Activated T-helper 17 cell treated with anti-CD3 and anti-CD28 coated beads, Interleukin-2, amount 50 U/mL, for 72 hours (primary cell): ENCODE measurements at places on chromosomes 1 and 21.

DNA sequence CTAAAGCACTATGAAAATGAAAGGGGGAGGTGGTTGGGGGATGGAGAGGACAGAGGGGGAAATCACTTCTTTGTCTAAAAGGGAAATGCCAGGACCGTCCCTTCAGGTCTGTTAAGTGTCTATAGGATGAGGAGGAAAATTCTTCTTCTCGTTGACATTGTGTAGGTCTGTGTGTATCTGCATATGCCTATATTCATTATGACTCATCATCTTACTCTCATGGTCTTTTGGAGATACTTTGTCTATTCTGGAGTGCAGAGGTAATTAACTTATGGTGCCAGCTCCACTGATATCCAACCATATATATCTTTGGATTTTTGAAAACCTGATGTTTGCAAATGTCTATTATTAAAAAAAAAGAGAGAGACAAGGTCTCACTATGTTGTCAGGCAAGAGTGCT is 143.7 kb downstream of the PBX1 start:
- ATAC-seq: no peak

- ATAC-seq: no peak
These were observed 153.9 kb downstream of the GABPA start for GRCh38 chr21:25888711-25889110.

DNA sequence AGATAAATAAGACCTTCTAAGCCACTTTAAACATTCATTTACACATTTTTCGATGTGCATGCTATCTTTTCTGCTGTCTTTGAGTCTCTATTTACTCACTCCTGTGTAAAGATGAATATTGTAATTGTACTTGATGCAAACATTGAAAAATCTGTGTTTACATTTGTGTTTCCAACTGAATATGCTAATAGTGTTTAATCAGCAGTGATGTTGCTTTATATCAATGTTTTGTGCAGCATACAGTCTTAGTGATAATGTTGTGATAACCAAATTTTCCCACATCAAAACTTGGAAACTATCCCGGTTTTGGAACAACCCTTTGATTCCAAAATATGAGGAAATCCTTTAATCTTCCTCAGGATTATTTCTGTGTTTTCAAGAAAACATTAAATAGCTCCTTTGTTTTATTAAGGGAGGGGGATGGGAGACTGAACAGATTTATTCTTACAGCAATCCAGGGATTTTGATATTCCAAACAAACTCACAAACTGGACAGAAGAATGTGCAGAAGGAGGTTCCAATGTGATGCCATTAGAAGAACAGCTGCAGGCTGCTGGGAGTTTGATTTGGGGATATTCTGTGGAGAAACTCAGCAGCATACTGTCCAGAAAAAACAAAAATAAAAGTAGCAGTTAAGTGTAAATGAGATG is 248.0 kb downstream of the S1PR1 start:
- ATAC-seq: no peak

DNA sequence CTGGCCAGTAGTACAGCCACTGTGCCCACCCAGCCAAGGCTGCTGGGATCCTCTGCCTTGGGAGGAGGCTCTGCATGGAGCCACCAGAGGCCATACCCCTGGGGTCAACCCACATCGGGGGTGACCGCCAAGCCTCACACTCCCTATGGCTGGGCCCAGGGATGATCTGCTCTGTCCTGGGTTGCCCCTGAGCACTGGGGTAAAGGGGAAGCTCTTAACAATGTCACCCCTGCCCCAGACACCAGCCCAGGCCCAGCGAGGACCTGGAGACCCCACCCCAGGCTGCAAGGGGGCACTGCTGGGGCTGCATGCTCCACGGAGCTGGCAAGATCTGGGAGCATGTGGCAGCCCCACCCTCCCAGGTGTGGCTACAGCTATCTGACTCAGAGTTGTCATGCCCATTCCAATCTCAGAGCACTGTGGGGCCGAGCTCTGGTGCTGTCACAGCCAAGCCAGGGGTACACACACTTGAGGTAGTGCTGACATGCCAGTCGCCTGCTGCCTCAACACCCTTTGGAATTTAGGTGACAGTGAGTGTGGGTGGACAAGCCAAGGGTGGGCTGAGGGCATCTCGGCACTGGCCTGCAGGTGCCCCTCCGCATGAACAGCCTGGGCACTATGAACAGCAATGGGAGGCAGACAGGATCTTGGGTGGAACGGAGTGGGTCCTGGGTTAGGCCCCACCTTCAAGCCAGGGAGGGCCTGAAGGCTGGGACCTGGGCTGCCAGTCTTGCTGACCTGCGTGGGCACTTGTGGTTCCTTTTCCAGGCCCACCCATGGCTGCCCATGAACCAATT is 427.7 kb downstream of the LRRIQ3 start:
- no peak for ATAC-seq

GRCh38 chr21:46081862-46082712 is 15.8 kb upstream of the COL6A2 start:
- no peak for ATAC-seq

DNA sequence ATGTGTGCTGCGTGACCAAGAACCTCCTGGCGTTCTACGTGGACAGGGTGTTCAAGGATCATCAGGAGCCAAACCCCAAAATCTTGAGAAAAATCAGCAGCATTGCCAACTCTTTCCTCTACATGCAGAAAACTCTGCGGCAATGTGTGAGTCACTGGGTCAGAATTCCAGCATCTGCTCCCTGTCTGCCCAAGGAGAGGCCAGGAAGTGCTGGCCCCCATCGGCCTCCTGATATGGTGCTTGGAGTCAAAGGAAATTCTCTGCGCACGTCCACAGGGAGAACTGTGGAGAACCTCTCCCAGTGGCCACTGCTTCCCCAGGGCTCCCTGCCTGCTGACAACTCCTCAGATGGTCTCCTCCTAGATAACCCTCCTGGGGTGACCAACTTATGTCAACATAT is 25.6 kb upstream of the IL20 start:
- ATAC-seq: no peak

DNA sequence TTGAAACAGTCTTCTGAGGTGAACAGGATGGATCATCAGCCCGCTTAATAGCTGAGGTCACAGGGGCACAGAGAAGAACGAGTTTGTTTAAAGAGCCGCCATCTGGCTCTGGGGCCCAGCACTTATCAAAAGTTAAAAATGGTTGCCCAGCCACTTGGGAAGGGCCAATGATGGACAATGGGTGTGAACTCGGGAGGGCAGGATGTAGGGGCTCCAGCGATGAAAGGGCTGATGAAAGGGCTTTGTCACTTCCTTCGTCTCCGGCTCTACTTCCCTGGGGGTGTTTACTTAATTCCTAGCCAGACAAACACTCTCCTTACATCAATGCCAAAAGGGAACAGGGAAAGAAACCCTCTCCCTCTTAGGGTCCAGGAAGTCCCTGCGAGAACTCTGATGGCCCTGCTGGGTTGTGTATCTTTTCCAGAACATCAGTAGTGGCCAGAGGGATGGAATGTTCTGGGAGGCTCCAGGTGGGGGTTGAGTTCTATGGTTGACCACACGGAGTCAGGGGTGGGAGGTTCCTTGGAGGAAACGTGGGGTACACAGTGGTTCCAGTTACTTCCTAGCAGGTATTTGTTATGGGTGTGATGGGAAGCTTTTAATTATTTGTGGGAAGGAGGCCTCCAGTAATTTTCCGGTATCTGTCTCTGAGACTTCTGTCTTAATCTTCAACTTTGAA is 9.0 kb upstream of the ABCG1 start:
- ATAC-seq: no peak

GRCh38 chr1:53627031-53627430 is 111.9 kb downstream of the GLIS1 start:
- no peak for ATAC-seq

- no peak for ATAC-seq
These were observed 566.5 kb upstream of the ADGRL2 start for GRCh38 chr1:81234237-81234636.

DNA sequence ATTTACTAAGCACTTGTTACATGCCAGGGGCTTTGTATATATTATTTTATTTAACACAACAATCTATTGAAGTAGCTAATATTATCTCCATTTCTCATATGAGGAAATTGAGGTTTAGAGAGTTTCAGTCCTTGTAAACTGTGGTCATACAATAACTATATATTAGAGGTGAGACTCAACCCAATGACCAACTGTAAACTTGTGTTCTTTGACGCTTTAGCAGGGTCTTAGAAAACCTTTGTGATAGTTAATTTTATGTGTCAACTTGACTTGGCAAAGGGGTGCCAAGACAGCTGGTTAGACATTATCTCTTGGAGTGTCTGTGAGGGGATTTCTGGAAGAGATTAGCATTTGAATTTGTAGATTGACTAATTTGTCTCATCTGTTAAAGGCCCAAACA is 252.4 kb upstream of the B3GALT2 start:
- no peak for ATAC-seq

DNA sequence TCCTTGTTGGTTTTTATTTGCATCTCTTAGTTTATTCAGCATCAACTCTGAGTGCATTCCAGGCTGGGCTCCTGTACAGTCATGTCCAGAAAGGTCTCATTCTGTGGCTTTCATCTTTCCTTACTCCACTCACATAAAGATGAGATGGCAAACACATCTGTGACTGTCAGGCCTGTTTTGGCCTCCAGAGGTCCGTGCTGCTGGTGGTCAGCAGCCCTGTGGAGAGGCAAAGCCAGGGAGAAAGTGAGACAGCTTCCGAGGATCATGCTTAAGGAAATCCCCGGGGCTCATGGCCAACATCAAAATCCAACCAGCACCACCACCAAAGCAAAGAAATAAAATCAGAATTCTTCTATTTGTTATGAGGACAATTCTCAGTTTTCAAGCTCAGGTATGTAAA is 96.1 kb upstream of the HIVEP3 start:
- ATAC-seq: peak; percentile 63

DNA sequence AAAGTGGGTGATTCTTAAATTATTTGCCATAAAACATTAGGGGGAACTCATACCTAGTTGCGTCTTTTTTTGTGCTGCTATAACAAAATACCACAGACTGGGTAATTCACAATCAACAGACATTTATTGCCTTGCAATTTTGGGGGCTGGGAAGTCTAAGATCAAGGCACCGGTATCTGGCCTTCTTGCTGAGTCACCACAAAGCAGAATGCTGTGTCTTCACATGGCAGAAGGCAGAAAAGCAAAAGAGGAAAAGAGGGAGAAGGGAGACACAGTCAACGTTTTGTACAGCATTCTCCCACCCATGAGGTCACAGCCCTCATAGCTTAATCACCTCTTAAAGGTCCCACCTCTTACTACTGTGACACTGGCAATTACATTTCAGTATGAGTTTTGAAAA is 291.0 kb downstream of the CHRM3 start:
- no peak for ATAC-seq
